ENCODE measurements at places on chromosomes 6 and 20.

DNA sequence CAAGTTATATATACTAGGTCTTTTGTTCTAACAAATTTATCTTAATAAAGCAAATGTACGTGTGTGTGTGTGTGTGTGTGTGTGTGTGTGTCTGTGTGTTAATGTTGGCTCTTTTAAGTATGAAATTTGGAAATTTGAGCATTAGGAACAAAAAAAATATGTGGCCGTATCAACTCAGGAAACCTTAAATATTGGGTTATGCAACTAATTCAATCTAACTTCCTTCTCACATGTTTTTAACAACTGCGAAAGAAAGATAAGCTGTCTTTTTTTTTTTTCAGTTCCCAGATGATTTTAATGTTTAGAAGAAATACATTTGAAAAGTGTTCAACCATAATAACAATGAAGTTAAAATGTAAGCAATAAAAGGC is 616.4 kb upstream of the ARID1B start:
- peak; percentile 16 for DNase-seq

GRCh38 chr6:82410151-82410648 is 46.6 kb downstream of the TPBG start:
- DNase-seq = no peak

GRCh38 chr6:14499309-14499708 is 381.7 kb downstream of the CD83 start:
- DNase-seq = no peak

DNA sequence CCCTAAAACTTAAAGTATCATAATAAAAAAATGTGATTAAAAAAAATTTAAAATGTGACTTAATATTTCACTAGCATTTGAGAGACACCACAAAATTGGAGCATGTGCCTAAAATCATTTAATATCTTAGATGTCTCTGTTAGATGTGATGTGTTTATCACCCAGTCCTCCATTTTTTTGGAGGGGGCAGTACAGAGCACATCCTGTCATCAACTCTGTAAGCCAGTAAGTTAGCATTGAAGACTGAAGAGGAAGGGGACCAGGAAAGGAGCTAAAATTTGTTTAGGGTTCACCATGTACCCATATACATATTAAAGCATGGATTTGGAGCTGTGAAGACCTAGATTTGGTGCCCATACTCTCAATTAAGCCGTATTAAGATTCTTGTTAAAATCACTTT is 30.7 kb upstream of the ADIG start:
- no peak for DNase-seq

DNA sequence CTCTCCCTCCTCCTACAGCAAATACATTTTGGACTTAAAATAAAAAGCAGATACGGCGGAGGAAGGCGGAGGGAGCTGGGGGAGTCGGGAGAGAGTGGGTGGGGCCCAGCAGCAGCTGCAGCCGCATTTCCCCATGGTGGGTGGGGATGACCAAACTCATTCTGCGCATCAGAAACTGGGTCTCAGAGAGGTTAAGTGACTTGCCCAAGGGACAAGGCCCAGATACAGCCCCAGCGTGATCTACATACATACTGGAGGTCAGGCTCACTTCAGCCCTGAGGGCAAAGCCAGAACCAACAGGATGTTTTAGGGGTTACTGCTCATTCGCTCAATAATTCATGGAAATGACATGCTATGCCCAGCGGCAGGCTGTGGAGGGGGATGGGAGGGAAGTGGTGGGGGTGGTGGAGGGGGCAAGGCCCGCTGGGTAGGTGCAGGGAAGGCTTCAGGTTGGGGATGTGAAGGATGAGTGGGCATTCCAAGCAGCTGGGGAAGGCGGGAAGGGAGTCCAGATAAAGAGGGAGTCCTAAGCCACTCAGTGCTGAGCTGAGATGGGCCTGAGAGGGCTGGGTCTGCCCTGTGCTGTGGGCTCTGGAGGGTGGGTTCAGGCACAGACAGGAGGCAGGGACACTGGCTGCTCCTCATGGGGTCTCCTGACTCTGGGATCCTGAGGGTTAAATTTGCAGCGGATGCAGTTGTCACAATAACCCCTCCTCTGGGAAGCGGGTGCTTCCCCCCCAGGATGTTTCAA is 31.0 kb downstream of the DLGAP4 start:
- DNase-seq = no peak

DNA sequence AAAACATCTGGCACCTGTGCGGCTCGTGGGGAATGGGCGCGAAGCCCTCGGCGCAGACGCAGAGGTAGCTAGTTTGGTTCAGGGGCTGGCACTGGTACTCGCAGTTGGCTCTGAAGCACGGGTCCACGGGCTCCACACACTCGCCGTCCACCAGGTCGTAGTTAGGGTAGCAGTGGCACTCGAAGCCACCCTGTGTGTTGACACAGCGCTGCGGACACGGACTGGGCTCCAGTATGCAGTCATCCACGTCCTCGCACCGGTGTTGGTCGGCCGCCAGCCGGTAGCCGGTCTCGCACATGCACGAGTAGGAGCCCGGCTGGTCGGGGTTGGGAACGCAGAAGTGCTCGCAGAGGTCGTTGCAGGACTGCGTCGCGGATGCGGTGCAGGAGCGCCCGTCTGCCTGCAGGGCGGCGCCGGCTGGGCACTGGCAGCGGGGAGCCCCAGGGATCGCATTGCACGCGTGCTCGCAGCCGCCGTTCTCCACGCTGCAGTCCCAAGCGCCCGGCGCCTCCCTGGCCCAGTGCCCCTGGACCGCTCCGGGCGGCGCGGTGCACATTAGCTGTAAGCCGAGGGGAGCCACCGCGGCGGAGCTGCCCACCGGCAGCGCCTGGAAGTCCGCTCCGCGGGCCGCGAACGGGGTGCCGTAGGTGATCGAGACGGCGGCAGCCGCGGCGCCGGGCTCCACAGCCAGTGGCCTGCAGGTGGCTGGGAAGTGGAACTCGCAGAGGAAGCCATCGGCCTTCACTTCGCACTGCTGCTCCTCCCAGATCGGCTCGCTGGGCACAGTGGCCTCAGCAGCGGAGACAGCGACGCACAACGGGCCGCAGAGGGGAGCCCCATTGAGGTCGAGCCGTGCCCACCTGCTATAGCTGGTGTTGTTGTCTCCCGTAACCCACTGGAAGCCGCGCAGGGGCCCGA is 930 bp downstream of the THBD start:
- peak; percentile 84 for DNase-seq

DNA sequence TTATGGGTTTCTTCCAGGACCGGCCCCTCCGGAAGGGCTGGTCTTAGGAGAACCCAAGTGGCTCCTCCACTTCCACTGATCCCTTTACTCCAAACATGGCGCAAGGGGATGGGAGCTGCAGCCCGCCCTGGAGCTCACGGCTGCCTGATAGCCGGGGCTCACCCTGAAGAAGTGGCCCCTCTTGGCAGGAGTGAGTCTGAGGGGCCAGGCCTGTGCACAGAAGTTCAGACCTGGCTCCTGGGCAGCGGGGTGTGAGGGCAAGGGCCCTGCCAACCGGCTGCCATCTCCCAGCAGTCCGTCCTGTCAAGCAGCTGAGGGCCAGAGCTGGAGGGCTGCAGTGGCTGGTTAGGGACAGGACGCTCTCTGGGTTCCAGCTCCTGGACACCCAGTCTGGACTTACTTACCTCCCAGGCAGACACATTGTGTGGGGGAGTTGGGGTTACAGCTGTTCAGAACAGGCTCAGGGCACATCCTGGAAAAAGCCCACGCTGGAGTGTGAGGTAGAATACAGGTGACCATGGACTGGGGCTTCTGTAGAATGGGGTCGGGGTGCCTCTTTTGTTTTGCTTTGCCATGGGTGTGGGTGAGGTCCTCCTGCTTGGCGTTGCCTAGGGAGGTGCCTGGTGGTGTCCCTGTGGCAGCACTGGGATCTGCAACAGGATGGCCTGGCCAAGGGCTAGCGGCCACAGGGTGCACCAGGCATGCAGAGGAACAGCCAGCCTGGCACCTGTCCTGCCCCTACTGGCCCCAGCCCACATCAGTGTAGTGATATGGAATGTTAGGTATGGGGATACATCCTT is 88.4 kb downstream of the ASXL1 start:
- no peak for DNase-seq
